ENCODE measurements at places on chromosomes 5 and 9.
A peak's percentile ranks its signal among the peaks of the same experiment; 100 is the strongest.

DNA sequence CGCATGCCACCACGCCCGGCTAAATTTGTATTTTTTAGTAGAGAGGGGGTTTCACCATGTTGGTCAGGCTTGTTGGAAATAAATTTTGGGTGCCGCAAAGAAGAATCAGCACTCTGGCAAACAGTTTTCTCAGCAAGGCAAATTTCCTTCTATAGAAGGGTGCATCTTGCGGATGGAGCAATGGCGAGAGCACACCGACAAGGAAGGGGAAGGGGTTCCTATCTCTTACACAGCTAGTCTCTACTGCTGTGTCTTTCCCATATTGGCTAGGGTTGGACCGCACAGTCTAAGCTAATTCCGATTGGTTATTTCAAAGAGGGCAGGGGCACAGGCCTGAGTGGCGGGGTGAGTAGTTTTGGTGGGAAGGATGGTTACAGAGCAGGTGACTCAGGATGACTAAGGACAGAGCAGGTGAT lies 707 bp downstream of the GTF3C5 start:
- no peak for DNase-seq

- peak; percentile 51 for DNase-seq
Measured at GRCh38 chr9:136045595-136046553, 49.2 kb downstream of the NACC2 start.

DNA sequence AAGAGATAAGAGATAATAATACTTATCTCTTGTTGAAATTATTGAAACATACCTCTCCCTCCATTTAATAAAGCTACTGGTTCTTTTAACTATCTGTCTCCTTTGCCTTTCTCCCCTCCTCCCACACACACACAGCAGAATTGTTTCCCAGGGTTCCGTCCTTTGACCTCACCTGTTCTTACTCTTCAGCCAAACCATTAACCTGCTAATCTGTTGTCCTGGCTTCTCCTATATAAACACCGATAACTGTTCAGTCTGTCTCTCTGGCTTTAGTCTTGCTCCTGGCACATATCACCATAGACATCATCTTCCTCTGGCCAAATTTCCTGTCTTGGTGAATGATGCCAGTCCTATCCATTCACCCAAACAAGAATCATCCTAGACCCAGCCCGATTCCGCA lies 7.7 kb downstream of the RHOBTB3 start:
- no peak for DNase-seq

GRCh38 chr5:54470677-54471076 lies 15.2 kb downstream of the HSPB3 start:
- peak; percentile 60 for DNase-seq

DNA sequence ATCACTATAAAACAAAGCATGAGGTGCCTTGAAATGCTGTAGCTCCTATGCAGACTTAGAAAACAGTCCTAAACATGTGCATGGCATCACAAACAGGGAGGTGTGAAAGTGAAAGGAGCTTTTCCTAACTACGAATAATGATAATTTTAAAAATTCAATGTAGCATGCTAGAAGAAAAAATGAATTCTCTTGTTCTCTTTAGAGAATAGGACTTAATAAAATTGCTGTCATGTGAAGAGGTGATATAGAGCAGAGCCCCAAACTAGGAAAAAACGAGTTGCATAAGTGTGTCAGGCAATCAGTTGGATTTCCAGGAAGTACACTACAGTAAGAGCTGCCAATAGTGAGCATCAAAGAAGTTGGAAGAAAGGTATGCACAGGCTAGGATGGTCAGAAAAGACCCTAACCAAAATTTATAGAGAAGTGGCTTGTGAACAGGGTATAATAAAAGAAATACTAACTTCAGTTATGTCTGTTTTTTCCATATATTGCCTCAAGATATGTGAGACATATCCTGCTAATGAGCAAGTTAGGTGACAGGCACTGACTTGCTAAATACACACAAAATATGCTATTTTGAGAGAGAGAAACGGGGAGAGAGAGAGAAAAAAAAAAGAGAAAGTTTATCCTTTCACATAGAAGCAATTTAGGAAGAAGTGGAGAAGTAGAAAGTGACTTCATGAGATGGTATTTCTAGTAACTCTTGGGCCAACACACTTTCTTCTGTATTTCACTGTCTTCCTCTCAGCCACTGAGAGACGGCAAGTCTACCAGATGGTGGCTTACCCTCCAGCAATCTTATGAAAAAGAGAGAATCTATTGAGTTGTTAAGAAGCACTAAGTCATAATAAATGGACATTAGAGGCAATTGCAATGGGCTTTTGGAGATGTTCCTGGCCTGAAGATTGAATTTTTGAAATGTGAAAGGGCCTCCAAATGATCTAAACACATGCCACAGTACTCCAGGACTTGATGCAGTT lies 18.0 kb downstream of the ITGA2 start:
- DNase-seq: no peak

DNA sequence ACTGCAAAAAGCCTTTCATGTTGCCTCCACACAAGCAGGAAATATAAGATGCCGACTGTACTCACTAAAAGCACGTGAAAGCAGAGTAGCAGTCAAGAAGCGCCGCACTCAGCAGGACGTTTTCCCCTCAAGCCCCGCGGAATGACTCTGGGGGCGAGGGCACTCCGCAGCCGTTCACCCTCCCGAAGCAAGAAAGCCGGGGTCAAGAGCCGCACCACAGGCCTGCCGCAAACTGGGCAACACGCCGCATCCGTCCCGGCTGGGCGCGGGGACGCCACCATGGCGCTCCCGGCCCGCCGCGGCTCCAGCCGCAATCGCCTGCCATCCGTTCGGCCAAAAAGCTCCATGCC lies 364 bp downstream of the RPS6 start:
- DNase-seq: peak; percentile 18

DNA sequence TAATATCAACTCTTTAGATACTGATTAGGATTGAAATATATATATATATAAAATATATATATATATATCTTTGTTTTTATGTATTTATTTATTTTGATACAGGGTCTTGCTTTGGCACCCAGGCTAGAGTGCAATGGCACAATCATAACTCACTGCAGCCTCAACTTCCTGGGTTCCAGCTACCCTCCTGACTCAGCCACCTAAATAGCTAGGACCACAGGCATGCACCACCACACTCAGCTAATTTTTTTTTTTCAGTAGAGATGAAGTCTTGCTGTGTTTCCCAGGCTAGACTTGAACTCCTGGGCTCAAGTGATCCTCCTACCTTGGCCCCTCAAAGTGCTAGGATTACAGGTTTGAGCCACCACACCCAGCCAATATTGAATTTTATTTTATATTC lies 20.6 kb upstream of the CDH6 start:
- DNase-seq: no peak

- DNase-seq: peak; percentile 73
Measured at GRCh38 chr5:55994495-55994997, at the start of gene IL6ST. IL6ST (minus strand) TSS chr5:55994963; CDS start chr5:55976278, 18,685 bp downstream.

- DNase-seq: no peak
Measured at GRCh38 chr9:19409401-19410194, 789 bp downstream of the ACER2 start.

DNA sequence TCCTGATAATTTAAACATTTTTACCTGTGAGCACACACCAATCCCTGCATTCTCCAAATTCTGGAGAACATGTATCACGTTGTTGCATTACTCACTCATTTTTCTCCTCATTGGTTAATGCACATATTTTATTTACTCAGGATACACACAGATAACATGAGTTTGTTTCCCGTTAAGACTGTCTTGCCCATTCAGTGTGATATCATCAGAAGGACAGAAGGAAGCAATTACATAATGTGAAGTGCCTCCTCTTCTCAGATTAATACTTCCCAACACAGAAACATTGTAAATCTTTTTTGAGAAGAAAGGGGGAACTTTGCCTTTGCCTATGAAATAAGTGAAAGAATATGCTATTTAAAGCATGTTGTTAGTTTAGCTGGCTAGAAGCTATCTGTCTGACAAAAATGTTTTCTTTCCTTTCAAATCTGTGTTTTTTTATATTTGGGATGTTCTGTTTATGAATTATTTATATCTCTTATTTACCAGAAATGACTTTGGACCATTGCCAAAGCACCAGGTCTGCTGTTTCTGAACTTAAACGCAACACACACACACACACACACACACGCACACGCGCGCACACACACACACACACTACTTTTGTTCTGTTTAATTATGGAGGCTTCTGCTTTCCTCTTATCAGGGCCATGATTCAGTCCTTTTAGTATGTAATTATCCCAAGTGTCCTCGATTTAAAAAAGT lies 186.5 kb downstream of the CHSY3 start:
- no peak for DNase-seq

DNA sequence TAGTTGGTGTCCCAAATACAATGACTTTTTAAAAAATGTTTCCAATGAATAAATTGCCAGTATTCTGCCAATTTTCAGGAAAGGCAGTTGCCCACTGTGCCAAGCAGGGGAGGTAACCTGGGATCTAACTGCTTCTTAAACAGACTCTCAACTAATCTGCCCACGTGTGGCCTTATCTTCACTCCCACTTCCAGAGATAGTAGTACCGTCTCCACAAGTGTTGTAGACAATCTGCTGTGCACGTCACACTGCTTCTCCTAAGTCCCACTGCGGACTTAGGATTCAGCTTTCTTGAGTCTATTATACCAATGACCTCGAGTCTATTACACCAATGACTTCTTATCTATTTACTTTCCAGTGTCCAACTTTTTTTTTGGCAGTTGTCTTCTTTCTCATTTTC lies 21.2 kb downstream of the POU4F3 start:
- DNase-seq: no peak

DNA sequence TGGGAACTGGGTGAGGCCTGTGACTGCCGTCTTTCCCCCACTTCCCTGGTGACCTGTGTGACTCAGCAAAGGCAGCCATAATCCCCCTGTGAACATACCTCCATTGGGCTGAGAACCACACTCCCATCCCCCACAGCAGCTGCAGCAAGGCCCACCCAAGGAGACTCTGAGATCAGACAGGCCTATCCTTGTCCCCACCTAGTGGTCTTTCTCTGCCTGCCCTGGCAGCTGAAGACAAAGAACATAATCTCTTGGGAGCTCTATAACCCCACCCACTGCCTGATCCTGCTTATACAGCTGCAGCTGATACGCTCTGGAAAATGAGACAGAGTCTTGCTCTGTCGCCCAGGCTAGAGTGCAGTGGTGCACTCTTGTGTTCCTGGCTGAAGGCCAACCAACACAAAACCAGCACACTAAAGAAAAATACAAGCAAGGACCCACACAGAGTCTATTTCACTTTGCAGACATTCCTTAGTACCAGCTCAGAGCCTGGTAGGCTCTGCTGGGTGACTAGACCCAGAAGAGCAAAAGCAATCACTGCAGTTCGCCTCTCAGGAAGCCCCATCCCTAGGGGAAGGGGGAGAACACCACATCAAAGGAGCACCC lies 106.7 kb downstream of the MCTP1 start:
- DNase-seq: peak; percentile 67

- DNase-seq: no peak
Measured at GRCh38 chr5:174744896-174745295, 20.5 kb downstream of the MSX2 start.

DNA sequence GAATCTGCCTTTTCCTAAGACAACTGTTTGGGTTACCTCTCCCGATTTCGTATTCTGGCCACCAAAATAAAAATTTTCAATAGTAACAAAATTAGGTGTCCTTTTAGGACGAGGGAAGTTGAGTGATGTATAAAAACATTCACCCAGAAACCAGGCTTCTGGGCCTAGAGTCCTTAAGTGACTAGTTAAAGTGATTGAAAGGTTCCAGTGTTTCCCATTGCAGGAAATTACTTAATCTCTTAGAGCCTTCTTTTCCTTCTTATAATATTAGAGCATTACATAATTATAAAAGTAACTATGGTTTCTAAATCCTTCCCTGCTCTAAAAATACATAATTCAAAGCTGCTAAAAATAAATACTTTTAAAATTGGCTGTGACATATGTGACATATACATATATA lies 7.3 kb downstream of the MCIDAS start:
- DNase-seq: no peak

DNA sequence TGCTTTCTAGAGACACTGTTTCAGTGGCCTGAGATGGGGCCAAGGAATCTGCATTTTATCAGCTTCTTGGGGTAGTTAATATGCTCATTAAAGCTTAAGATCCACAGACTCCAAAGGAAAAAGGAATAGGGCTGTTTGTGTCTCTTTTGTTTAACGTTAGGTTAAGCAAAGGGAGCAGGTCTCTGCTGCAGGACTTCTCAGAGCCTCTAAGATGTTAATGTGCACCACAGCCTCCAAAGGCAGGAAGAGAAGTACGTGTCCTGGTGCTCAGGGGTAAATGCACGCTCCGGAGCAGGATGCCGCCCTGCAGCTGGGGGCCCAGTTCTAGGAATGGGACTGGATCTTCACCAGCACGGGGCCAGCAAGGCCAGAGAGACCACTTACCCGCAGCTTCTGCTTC lies 19.6 kb downstream of the SPARC start:
- no peak for DNase-seq

DNA sequence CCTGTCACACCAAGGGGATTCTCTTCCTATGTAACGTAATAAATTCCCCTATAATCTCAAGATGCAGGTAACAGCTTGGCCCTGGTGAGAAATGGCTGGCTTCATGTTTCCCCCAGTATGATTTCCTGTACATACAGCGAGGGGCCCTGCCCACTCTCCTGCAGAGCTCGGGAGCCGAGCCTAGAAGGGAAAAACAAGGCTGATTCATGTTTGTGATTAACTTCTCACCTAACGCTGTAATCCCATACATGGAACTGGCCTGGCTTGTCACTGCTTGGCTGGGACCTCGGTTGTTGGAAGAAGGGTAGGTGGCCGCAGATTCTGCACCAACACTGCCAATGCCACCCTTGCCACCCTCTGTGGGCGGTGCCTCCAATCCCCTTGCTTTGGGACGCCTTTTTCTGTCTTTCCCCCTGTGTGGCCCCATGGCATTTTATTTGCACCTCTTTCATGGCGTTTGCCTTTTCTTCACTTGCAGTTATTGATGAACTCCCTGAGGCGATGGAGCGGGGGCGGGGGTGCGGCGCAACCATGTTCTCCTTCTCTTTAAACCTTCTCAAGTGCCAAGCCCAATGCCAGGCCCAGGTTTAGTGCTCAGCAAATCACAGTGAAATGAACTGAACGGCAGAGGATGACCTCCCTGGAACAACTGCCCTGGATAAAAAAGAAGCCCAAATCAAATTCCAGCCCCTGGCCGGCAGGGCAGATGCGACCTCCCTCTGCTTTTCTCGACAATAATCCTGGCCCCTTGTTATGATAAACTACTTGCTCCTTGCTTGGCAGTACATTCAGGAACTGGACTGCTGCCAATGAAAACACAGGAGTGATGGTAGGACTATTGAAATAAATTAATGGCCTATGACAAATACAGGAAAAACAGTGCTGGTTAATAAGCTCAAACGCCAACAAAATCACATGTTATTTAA lies 108.1 kb downstream of the TMEM174 start:
- peak; percentile 91 for DNase-seq

DNA sequence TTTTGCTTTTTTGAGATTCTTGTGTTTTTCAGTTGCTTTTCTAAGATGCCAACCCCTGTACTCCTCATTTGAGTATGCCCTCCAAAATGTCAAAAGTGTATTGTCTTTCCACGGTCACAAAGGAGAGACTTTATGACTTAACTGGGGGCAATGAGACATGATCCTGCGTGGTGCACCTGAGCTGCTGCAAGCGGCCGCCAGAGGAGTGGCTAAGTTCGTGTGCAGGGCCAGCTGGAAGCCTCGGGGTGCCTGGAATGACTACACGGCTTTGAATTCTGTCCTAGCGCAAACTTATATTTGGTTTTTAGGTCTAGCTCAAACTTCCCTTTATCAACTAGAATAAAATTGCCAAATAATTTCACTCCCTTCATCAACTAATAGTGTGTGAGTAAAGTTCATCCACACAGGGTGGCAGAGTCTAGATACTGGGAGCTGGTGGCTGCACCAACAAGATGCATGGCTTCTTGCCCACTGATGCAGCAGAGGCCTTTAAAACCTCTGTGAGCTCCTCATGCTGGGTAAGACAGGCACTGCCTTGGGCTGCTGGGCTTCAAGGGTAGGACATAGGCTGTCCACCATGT lies 4.7 kb downstream of the GADD45G start:
- no peak for DNase-seq

Measured in fibroblast of skin of right quadriceps (primary cell).